ENCODE measurements at places on chromosomes 2 and 18.

DNA sequence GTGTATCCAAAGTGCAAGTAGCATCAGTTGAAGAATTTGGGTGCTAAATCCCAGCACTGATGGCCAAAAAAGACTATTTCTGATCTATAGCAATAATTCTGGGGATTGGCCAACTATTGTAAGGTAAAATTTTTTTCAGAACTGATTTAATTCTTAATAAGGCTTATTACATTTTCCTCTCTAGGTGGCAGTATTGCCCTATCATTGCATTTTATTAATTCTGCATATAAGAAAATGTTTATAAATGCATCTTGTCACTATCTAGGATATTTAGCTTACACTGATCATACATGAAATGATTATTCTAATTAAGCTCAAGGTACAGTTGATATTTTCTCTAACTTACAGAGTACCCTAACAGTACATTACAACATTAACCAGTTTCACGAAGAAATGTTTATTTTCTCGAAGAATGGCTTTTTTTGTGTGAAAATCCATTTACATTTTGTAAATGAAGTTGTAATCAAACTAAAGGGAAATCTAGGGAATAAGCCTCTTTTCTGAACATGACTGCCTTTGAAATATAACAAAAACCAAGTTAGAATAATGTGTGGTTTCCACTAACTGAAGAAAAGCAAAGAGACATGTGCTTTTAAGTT is 11.0 kb downstream of the TTN start:
- DNase-seq, result peak; percentile 6

DNA sequence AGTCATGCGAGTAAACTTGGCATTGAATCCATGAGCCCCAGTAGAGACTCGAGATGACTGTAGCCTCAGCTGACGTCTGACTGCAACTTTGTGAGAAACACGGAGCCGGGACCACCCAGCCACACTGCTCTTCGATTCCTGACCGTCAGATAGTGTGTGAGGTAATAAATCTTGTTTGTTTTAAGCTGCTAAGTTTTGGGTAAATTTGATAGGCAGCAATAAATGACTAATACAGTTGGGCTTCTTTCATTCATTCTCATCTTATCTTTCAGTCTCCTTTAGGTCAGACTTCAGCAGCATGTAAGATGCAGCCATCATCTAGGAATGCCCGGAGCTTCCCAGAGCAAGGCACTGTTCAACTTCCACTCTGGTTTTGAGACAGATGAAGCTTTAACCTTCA is 8.0 kb upstream of the KLHL29 start:
- no peak for DNase-seq

- no peak for DNase-seq
Measured at GRCh38 chr18:75341897-75342296, 85.6 kb downstream of the SMIM21 start.

DNA sequence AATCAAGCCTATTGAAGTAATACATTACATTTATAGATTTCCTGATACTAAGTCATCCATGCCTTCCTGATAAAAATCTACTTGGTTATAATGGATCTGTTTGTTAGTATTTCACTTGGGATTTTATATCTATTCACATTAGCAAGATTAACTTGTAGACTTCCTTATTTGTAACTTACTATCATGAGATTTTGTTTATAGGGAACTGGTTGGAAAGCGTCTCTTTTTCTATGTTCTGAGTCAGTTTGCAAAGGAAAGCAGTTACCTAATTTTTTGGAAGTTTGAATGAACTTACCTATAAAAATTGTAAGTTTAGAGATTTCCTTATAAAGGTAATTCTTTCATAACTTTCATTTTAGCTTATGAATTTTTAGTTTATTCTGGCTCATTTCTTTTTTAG is 141.4 kb downstream of the SMAD7 start:
- DNase-seq, result no peak

GRCh38 chr2:143877876-143878530 is 641.9 kb downstream of the ZEB2 start:
- DNase-seq, result no peak

DNA sequence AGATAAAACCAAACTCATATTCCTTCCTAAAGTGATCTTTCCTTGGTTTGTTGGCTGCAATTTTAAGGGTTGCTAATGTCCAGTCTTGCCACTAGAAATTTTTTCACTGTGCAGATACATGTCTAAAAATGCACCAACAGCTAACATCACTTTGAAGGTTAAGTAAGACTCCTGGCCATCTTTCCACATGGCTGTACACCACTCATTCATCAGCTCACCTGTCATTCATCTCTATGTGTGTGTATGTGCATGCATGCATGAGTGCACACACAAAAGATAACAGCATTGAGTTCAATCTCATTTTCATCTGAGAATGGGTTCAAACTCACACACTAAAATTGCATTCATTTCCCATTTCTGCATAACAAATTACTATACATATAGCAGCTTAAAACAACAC is 203.8 kb downstream of the PDE11A start:
- DNase-seq, result no peak

GRCh38 chr2:46032161-46032813 is 264.9 kb upstream of the EPAS1 start:
- DNase-seq, result peak; percentile 51

- DNase-seq, result no peak
Measured at GRCh38 chr18:72899338-72899737, 31.6 kb upstream of the NETO1 start.

DNA sequence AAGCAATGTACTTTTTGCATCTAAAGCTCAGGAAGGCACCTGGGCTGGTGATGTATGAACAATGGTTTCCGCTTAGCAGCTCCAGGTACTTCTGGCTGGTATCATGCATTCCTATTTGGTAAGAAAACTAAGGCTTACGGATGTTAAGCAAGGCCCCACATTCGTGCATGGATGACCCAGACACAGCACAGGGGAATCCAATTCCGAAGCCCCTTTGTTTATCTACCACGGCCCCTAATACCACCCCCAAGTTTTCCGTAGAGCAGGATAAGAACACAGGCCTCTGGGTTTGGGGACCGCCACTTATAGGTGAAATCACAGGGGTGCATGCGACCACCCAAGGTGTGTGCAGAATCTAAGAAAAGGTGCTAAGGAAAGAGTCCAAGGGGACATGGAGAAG is 192.1 kb upstream of the ID2 start:
- no peak for DNase-seq

- no peak for DNase-seq
Measured at GRCh38 chr2:23487735-23488492, 102.9 kb downstream of the KLHL29 start.

DNA sequence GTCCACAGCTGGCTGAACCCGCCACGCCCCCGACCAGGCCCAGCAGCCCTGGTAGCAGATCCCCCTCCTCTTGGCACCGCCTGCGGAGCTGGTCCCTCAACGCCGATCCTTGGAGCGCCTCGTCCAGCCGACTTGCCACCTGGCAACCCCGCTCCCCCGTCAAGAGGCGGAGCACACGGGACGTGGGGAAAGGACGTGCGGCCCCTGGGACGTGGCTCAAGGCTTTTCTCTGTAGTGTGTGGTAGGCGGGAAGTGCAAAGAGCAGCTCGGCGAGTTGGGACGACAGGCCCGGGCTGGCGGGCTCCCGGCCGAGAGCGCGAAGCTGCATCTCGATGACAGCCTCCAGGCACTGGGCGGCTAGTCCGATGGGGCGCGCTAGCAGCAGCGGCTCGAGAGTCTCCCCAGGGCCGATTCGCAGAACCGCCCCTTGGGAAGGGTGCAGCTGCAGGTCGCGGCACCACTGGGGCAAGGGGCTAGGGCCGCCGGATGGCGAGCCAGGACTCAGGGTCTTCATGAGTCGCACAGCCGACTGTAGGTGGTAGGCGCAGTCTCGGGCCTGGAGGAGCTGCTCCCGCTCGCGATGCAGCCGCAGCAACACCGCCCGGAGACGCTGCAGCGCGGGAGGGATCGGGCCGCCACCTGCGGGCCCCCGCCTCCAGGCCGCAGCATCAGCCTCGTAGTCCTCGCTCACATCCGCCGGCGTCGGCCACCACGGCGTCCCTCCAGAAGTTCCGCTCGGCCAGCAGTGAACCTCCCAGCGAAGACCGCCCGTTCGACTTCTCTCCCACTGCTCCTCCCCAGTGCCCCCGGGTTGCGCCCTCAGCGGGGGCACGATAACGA is 617 bp downstream of the CCDC142 start:
- no peak for DNase-seq

DNA sequence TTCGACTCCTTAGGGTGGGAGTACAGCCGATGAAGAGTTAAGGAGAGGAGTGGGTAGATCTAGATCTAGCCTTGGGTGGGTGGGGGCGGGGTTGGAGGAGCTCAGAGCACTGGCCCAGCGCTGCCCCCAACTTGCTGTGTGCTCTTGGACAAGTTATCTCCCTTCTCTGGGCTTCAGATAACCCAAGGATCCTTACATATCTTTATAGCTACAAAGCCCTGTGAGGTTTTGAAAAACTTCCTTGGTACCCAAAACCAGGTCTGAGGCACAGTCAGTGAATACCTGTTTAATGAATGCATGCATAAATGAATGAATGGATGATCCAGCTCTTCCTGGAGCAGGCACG is 1.3 kb upstream of the ODC1 start:
- DNase-seq, result no peak

DNA sequence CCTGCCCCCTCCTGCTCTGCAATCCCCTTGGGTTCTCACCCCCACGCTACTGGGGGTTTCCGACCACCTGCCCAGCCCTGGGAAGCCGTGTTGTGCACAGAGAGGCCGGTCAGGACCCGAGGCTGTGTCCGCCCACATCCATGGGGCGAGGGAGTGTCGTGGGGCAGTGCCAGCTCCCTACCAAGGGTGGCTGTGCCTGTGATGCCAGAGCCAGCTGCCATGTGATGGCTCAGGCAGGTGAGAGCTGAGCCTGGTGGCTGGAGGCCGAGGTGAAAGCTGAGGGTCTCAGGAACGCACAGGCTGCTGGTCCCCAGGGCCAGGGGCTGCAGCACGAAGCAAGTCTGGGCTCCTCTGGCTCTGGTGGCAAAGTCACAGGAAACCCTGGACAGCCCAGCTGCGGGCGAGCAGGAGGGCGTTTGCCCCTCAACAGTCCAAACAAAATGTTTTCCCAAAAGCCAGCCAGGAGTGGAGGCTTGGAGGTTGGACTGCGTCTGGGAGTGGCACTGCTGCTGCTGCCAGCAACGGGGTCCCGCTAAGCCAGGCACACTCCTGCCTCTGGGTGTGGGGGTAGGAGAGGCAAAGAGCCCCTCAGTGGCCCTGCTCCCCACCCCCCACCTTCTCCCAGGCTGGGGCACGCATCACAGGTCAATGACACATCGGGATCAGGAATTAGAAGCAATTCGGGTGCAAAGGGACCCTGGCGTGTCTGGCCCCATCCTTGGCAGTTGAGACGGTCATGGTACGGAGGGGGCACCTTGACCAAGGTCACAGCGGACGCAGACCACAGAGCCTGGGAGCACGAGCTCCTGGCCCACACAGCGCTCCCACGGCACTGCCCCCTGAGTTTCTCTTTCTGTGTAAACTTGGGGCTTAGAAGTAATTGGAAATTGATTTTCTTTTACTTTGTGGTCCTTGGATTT is 72.4 kb upstream of the GPC1 start:
- DNase-seq, result no peak

DNA sequence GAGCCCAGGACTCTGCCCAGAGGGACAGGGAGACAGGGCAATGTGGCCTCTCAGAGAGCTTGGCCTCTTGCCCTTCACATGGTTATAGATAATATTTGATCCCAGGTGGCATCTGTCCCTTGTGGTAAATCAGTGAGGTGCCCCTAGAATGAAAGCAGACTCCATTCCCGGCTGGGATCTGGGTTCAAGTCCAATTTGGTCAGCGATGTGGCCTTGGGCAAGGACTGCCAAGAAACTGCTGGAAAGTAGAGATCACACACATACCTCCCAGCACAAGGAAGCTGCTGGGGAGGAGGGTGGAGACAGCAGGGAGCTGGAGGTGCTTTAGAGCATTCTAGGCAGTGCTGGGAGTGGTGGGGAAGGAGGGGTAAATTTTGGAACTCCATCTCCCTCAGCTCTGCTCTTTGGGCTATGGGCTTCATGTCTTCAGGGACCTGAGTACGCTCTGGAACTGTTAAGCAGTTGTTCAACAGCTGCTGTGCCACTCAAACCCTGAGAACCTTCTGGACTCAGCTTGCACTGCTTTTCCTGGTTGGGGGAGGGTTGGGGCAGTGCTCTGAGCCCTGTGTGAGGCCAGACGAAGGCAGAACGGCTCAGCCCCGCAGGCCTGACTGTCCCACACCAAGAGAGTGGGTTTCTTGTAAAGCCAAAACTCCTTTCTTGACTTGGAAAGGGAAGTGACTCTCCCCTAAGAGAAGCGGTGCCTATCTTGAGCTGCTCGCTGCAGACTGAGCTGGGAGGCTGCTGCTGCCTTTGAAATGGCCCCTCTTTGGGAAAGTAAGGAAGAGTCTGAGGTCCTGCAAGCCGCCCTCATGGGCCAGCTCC is 23.0 kb downstream of the INPP5D start:
- no peak for DNase-seq

- no peak for DNase-seq
Measured at GRCh38 chr2:176056406-176056805, 27.4 kb downstream of the EVX2 start.

DNA sequence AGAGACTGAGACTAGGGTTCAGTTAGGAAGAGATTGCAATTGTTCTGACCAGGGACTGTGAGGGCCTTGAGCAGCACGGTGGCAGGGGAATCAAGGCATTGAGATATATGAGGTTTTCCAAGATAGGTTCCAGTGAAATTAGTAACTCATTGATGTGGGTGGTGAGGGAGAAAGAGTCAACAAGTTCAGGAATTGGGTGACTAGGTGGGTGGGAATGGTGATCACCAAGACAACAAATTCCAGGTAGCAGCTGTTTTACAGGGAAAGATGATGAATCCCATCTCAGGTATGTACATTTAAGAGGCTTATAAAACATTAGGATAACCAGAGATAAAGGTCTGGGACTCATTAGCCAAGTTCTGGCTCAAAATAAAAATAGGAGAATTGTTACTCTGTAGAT is 251.5 kb upstream of the MGAT5 start:
- DNase-seq, result no peak

- DNase-seq, result no peak
Measured at GRCh38 chr2:71683070-71683469, 229.7 kb downstream of the DYSF start.

DNA sequence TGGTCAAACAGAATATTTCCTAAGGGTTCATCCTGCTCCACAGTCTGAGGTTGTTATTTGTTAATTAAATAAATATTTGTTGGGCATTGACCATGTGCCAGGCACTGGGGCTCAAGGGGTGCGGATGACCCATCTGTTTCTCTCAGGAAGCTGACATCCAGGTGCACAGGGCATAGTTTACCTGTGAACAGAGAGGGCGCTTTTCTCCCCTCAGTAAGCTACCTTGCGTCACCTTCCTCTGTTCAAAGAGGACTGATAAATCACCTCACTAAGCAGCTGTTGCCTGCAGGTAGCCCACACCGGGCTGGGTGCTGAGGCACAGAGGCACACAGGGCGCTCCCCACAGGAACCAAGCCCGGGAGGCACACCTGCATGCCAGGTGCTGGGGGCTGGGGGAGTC is 41.6 kb downstream of the SH3RF3 start:
- DNase-seq, result no peak

Measured in GM04504 (cell line).